ENCODE measurements at places on chromosomes 16 and 17.
A peak's percentile ranks its signal among the peaks of the same experiment; 100 is the strongest.

DNA sequence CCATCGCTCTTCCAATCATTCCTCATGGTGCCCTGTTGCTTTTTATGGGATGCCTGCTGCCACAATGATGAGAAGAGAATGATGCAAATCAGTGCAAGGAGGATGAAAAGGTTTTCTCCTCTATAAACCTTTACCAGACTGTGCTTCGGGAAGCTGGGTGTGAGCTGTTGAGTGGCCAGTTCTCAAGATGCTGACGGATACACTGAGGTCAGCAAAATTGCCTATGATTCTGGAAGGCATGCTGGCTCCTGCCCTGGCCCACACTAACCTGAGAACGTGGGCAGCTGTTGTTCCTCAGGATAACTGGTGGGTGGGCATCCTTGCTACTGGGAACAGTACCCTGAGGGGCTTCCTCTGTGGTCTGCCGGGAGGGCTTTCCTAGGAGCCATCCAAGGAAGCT lies 795 bp upstream of the PIRT start:
- ATAC-seq = no peak

GRCh38 chr17:74981979-74982662 lies 5.3 kb upstream of the CDR2L start:
- peak; percentile 93 for ATAC-seq

DNA sequence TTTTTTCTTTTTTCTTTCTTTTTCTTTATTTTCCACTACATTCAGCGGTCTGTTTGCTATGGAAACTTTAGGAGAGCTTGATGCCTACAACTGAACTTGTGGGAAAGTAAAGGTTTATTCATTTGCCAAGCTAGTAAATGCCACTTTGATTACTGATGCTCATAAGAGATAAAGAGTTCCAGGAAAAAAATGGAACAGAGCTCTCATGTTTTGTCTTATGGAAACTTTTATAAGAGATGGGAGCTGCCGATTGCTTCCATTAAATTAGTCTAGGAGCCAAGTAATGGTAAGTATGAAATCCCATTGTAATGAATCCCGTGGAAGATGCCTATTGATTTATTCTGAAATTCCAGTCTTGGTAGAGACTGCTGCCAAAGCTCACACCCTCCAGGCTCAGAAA lies 7.1 kb downstream of the ANKFN1 start:
- ATAC-seq = no peak

GRCh38 chr16:88297178-88297720 lies 85.5 kb upstream of the ZNF469 start:
- no peak for ATAC-seq

DNA sequence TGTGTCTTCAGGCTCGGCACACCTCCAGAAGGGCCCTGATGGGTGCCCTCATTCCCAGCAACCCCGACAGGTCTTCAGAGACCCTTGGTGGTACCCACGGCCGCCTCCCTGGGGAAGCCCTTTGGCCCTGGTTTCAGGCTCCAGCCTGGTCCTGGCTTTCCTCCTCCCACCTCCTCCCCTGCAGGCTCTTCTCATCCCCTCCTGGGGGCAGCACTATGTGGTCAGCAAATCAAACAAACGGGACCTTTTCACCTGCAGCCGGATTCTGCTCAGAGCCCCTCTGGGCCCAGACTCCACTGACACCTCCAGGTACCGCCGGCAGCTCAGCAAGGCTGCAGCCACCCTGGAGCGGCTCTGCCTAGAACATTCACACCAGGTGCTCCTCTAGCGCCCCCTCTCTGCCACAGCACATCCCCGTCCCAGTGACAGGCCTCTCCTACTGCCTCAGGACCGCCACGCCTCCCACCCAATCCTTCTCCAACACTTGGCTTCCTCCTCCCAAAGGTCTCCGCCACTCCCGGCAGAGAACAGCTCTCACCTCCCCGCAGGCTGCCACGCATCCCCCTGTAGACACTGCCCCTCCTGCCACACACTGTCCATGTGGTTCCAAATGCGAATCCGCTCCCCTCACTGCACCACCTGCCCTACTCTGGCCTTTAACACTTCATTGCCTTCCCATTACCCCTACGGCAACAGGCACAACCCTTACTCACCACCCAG lies 12.0 kb downstream of the CORO7 start:
- peak; percentile 27 for ATAC-seq

- ATAC-seq = no peak
These were observed 1.8 kb downstream of the NOXO1 start for GRCh38 chr16:1979271-1980029.

DNA sequence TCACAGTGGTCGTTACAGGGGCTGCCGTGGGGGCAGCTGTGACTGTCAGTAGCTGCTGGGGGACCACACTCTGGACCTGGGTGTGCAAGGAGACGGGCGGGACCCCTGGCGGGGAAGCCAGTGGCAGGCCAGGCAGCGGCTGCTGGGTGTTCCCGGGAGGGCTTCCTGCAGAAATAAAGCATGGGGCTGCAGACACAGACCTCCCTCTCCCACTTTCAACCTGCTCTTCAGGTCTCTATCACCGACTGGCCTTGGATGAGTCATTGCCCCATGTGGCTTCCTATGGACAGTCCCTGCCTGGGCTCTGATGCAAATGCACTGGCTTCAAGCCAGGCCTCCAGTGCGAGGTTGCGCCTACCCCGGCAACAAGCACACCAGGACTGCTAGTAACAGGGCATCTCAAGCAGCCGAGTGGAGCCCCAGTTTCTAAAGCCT lies 17.2 kb downstream of the SREBF1 start:
- peak; percentile 66 for ATAC-seq

- no peak for ATAC-seq
These were observed 479 bp downstream of the IRX6 start for GRCh38 chr16:55324285-55325079.

GRCh38 chr16:55914383-55914782 lies 39.2 kb upstream of the CES5A start:
- no peak for ATAC-seq

DNA sequence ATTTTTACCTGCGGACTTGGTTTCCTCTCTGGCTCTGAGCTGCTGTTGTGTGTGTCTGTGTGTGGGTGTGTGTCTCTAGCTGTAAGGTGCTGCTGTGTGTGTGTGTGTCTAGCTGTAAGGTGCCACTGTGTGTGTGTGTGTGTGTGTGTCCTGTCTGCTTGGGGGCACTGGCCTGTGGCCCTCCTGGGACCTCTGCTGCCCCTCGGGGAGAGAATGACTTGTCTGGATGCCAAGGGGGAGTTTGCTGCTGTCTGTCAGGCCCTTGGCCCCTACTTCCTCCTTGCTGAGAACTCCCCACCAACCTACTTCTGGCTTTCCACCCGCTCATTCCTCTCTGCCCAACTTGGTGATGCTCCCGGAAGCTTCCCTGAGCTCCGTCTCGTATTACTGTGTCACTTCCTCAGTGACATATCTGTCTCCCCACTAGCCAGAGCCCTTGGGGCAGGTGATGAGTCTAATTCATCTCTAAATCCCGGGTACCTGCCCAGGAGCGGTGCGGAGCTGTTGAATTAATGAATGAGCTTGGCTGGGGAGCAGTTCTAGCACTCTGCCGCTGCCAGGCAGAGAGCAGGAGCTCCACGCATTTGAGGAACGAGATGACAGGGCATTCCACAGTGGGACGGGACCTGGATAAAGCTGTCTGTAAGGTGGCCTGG lies 3.5 kb upstream of the LASP1NB start:
- peak; percentile 4 for ATAC-seq

DNA sequence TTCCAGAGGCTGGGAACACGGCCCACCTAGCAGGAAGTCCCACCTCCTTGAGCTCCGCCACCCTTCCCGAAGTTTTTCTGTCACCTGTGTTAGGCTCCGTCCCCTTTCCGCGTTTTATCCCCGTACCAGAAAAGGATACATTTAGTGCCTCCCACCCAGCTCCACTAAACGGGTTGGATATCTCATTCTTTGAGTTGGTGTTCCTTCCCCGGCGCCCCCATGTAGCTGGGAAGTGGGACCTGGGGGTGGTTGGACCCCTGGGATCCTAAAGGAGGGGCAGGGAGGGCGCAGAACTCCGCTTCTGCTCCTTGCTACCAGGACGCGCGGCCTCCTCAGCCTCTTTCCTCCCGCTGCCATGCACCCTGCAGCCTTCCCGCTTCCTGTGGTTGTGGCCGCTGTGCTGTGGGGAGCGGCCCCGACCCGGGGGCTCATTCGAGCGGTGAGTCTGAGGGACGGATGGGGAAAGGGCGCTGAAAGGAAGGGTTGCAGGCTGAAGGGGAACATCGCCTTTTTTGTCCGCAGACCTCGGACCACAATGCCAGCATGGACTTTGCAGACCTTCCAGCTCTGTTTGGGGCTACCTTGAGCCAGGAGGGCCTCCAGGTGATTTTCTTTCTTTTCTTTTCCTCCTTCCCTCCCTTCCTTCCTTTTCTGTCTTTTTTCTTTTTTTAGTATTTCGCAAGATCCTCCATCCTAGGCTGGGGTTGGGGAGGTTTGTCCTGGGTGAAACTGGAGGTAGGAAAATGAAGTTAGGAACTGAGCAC lies 669 bp downstream of the RNF167 start:
- ATAC-seq = peak; percentile 68

DNA sequence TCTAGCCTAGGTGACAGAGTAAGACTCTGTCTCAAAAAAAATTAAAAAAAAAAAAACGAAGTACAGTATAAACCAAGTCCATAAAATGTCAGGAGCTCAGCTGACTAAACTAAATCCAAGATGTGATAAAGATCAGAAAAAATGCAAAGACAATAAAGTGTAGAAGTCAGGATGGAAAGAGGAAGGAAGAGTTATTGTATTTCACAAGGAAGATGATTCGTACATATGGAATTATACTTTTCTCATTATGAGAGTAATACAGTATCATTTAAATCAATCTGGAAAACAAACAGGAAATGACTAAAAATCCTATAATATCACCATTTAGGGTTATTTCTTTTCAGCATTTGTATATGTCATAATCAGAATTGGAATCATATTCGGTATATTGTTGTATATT lies 11.4 kb upstream of the APOH start:
- ATAC-seq = no peak

- no peak for ATAC-seq
These were observed 489.9 kb downstream of the SHISA9 start for GRCh38 chr16:13391337-13391736.

GRCh38 chr17:31266042-31266441 lies 31.0 kb downstream of the OMG start:
- ATAC-seq = no peak

DNA sequence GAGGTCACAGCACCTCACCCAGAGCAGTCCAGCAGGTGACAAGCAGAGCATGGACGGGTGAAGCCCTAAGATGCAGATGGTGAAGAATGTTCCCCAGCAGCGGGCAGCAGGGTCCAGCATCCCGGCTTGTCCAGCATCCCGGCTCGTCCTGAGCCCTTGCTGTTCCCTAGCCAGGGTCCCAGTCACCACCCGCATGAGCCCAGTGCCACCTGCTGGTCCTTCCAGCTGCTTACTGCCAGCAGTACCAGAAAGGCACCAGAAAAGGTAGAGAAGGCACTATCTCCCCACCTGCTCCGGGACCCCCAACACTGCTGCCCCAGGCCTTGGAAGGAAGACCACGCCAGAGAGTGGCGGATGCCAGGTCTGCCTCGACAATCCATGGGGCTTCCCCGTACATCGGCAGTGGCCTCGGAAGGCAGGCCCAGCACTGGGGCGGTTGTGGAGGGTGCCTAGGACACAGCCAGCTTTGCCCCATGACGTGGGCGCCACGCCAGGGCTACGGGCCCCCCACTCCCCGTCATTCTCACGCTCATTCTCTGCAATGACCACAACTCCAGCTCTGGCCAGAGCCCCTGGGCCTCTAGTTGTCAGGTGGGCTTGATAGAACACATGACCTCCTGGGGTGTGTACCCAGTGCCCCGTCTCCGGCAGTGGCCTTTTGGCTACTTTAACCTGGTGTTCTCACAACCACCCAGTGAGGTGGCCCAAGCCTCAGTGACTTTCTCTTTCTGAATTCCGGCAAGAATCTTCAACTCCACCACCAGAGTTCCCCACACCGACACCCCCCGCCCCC lies 1.4 kb downstream of the CENPX start:
- peak; percentile 4 for ATAC-seq

DNA sequence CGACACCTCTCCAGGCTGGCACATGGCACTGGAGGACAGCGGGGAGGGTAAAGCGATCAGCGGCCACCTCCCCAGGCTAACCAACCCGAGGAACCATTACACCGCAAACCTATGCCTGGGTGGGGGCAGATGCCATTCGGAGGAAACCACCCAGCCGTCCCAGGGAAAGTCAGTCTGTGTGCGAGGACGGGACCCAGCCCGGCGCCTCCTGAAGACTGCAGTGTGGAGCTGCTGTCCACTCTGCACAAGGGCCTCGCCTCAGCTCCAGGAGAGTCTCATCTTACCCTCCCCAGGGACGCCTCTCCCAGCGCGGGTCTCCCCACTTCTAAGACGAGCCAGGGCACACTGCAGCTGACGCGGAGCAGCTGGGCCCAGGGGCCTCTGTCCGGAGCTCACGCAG lies 8.0 kb downstream of the SLC38A10 start:
- ATAC-seq = no peak

DNA sequence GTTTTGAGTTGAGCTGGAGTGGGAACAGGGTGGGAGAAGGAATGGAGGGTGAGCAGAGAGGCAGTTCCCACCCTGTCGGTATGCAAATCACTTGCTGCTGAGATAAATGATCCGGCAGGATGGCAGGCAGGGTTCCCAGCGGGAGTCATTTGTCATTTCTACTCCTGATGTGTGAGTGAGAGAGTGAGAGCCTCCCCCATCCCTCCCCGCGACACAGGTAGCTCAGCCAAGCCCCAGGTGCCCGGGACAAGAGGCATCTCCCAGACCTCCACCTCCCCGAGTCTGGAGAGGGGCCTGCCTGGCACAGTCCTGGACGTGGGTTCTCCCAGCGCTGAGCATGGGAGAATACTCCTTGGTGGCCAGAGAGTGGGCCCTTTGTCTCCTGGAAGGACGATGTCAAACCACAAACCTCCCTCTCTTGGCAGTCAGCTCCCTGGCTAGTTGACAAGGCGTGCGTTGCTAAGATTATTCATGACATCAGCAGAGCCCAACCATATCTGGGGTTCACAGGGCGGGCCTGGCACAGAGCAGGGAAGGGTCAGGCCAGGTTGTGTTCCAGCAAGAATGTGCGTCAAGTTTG lies 33.7 kb upstream of the TNRC6C start:
- ATAC-seq = peak; percentile 70

DNA sequence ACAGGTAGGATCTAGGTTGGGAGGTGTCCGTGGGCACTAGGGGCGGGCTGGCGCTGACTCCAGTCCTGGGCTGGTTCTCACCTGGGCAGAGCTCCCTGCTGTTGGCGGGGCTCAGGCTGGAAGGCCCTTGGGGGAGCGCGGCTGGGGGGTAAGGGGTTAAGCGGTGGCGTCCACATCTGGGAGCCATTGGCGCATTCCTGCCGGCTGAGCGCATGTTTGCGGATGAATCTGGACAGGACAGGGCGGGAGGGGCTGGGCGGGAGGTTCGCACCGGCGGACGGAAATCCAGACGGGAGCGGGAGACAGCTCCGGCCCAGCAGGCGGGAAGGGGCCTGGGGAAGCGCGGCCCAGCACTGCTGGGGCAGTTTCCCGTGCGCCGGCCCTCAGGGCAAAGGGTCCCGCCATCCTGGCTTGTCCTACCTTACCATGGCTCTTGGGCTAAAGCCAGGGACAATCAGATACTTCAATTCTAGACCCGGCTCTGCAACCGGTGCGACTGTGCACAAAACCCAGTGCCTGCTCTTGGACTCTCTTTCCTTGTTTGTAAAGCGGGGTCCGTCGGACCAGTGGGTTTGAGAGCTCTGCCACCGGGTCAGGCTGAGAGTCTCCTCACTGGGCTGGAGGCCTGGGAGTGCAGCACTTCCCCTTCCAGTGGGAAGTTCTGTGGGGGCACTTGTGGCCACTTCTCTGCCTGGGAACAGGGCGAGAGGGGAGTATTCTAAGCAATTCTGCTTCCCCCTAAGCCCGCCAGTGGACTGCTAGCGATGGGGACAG lies 7.8 kb downstream of the RARA start:
- peak; percentile 7 for ATAC-seq

GRCh38 chr16:73482310-73482709 lies 434.4 kb upstream of the ZFHX3 start:
- ATAC-seq = peak; percentile 46

Data from motor neuron (in vitro differentiated cells).